ENCODE measurements at places on chromosomes 11 and 22.

DNA sequence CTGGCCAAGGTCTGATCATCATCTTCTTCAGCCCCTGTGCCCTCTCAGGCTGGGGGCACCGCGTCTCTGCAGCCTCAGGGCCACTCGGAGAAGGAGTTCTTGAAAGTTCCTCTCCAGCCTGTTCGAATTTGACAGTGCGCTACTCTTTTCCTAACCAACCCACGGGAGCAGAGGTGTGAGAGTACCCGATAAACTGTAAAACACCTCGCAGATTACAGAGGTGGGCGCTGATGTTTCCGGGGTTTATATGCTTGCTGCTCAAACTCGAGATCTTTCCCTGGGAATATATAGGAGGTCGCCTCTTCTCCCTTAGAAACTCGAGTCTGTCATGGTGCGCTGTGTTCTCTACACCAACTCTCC is 515 bp downstream of the CTR9 start:
- no peak for DNase-seq

GRCh38 chr11:113564527-113565130 is 89.4 kb upstream of the DRD2 start:
- DNase-seq: no peak

- DNase-seq: no peak
These were observed 61.5 kb downstream of the MICAL2 start for GRCh38 chr11:12171921-12172320.

GRCh38 chr22:20191000-20191515 is 40.2 kb upstream of the CCDC188 start:
- DNase-seq: no peak

DNA sequence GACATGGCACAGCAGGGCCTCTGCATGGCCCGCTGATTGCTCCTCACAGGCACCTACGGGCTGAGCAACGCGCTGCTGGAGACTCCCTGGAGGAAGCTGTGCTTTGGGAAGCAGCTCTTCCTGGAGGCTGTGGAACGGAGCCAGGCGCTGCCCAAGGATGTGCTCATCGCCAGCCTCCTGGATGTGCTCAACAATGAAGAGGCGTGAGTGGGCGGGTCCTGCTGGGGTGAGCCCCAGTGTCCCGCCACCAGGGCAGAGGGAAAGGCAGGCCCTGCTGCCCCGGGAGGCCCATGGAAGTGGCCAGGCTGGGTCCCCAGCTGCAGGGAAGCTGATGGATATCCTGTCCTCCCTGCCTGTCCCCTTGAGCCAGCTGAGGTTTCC is 18.6 kb upstream of the DGCR8 start:
- DNase-seq: no peak

DNA sequence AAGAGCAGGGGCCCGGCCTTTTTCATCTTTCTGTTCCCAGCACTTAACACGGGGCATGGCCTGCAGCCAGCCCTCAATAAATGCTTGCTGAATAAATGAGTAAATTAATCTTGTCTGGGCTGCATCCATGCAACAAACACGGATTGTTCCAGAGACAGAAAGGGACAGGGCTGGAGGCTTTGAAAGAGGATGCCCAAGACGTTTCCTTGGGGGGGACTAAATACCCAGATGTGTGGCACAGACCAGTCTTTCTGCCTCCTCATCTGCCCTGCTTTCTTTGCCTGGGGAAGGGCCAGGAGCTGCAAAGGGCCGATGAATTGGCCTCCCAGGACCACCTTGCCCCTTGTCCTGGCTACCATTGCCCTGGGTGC is 40.4 kb downstream of the SHISAL1 start:
- no peak for DNase-seq

GRCh38 chr11:61362542-61362875 is 335 bp downstream of the TMEM138 start:
- DNase-seq: peak; percentile 14

- peak; percentile 72 for DNase-seq
These were observed 3.9 kb downstream of the SH3BP1 start for GRCh38 chr22:37643225-37643847.

GRCh38 chr11:76456571-76456970 is 11.8 kb downstream of the EMSY start:
- DNase-seq: no peak

- DNase-seq: no peak
These were observed 3911.2 kb upstream of the OR11H1 start for GRCh38 chr22:11616811-11617210.

- no peak for DNase-seq
These were observed 9.0 kb upstream of the BID start for GRCh38 chr22:17783312-17783711.

DNA sequence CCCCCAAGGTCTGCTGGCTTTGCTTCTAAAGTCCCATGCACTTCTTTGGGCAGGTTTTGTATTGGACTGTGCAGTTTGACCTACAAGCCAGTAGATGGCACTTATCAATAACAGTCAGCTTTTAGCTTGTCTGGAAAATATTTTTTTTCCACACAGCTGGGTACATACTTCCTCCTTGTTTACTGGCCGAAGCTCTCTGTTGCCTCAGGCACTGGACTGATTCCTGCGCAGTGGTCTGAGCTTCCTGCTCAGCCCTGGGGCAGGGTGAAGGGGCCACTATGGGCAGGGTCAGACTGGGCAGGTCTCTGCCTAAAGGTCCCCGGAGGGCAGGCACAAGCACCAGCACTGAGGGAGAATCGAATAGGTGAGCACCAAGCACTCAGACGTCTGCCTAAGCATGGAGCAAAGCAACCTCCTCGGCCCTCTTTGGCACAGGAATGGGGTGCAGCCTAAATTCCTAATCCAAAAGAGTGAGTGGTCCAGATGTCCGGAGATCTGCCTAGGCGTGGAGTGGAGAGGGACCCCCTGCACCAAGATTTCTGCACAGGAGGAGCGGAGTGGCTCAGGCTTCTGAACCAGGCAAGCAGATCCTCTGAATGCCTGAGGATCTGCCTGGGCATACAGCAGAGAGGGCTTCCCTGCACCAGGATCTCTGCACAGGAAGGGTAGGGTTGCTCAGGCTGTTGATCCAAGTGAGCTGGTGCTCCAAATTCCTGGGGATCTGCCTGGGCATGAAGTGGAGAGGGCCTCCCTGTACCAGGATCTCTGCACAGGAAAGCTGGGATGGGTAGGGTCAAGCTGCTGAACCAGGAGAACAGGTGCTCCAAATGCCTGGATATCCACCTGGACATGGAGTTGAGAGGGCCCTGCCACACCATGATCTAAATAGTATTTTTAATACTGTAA is 105.9 kb upstream of the C11orf58 start:
- no peak for DNase-seq

GRCh38 chr22:38921806-38922205 is 35.6 kb upstream of the APOBEC3A start:
- DNase-seq: no peak

- no peak for DNase-seq
These were observed 652.3 kb downstream of the ETS1 start for GRCh38 chr11:127935081-127935480.

GRCh38 chr11:69427906-69428880 is 53.3 kb upstream of the LINC01488 start:
- DNase-seq: no peak

GRCh38 chr22:49760280-49760629 is 67.4 kb downstream of the BRD1 start:
- no peak for DNase-seq

DNA sequence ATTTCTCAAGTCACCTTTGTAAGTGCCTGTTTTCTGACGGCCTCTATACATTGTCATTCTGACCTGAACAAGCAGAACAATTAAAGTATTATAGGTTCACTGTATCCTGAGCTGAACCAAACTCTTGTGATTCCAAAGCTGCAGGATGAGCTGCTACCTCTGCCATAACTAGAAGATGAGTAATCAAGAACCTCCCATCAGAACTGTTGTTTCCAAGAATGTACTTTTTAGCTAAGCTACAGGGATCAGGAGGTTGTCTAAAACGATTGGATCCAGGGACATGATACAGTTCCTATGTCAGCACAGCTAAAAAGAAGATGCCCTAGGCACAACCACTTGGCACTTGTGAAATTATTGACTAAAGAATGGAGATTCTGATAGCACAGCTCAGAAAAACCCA is 288.4 kb upstream of the CCDC90B start:
- DNase-seq: no peak

GRCh38 chr11:57081356-57081755 is 92.6 kb downstream of the OR5AK2 start:
- no peak for DNase-seq

GRCh38 chr11:114066046-114066648 is 6.6 kb downstream of the ZBTB16 start:
- no peak for DNase-seq

DNA sequence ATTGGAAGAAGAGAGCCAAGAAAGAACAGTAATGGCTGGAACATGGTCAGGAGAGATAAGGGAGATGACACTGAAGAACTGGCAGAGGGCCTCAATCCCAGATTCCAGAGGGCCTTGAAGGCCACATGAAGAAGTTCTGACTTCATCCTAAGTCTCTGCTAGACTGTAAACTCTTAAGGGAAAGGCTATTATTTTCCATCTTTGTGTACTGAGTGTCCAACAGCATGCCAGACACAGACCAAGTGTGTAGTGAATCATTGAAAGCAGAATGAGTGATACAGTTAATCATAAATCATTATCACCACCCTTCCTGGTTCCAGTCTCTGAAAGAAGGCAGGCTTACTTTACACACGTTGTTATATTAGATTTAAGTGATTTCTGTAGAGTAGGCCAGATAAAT is 185.3 kb upstream of the C11orf87 start:
- DNase-seq: no peak

All from stimulated activated CD4-positive, alpha-beta T cell treated with anti-CD3 and anti-CD28 coated beads, TNF-alpha, amount 100 ng/mL, for 24 hours (primary cell).